RWPE2 (cell line): ENCODE measurements at places on chromosomes 4 and X.

DNA sequence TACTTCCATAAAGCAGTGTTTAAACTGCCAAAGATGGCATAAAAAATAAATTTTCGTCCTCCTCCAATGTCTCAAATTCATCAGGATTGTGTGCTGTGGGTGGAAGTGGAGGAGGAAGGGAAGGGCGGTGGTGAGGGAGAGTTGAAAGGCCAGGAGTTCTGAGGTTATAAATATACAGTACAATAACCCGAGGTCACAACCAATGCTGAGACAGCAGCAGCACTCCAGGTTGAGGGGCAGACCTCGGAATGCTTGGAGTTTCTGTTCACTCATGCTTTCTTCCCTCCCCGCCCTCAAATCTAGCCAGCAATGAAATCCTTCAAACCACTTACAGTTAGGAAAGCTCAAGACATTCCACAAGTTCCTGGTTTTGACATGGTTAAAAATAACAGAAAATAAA is 134.0 kb upstream of the SMAD1 start:
- DNase-seq, result no peak

DNA sequence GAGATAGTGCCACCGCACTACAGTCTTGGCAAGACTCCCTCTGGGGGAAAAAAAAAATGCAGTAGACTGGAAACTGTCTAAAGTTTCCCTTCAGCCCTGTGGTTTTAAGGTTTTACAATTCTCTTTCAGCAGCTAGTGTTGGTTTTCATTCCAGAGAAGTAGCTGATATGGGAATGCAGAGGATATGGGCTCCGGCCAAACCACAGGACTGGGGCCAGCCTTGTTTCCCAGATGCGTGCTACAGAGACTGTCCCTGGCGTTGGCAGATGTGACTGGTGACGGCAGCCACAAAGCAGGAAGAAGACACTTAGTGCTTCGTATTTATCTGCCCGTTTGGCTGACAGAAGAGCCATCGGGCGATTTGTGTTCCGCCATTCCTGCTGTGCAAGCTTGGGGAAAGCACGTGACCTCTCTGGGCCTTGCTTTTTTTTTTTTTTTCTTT is 43.2 kb downstream of the ZBTB49 start:
- DNase-seq, result no peak

GRCh38 chrX:130301977-130302376 is 33.3 kb upstream of the ZNF280C start:
- no peak for DNase-seq

DNA sequence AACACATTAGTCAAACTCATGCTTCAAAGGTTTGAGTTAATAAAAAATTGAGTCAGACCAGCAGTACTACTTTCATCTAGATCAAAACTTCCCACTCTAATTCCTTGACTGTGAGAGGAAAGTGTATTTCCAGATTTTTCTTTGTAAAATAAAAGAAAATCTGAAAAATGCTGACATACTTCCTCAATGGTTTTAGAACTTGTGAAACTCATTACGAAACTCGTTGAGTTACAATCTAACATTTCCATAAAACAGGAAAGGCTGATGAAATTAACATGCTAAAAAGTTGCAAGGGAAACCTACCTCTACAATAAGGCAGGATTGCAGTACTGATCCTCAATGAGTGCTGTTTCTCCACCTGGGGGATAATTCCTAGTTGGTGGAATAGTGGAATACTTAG is 217.8 kb upstream of the HCCS start:
- DNase-seq, result no peak

GRCh38 chrX:48896611-48897011 is 957 bp downstream of the TIMM17B start:
- DNase-seq, result no peak

DNA sequence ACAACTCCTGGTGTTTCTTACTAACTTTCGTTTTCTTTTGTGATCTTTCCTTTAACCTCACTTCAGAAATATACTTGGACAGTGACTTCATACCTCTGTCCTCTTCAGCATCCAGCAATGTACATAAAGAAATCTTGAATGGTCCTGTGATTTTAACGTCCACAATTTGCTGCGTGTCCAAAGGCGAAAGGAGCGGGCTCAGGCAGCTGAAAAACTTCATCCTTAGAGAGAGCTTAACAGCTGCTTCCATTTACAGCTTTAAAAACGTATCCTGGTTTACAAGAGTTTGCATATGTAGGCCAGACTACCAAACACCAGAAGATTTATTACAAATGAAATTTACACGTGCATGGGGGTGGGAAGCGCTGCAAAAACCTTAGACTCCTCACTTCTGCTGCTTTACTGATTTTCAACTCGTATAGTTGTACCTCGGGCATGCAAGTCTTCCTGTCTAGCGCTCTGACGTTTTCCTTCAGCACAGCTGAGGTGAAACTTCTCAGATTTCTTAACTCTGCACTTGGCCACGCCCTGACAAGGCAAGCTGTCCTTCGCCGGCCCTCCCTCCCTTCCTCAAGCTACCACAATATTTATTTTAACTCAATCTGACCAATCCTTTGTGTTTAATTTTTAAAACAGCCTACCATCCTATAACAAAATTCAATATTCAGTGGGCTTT is 406.4 kb downstream of the FAM47A start:
- no peak for DNase-seq

- DNase-seq, result no peak
Observed at GRCh38 chr4:68987007-68987406, 35.4 kb upstream of the UGT2A3 start.

- no peak for DNase-seq
Observed at GRCh38 chr4:19752599-19752998, 499.1 kb upstream of the SLIT2 start.

DNA sequence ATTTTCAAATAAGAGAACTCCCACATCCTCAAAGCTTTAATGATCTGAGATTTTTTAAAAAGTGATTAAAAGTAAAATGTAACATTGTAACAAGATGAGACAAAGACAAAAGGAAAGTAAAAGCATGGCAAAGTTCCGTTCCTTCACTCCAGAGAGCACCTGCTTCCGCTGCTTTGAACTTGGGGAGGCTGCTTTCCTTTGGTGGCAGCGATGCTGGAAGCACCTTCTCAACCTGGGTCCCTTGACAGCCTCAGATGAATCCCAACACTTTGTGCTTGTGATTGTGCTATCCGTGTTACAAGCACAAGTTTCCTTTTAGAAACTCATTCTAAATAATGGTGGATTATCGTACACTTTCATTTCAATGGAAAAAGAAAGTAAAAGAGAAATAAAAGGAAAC is 59.7 kb downstream of the HADH start:
- DNase-seq, result no peak

DNA sequence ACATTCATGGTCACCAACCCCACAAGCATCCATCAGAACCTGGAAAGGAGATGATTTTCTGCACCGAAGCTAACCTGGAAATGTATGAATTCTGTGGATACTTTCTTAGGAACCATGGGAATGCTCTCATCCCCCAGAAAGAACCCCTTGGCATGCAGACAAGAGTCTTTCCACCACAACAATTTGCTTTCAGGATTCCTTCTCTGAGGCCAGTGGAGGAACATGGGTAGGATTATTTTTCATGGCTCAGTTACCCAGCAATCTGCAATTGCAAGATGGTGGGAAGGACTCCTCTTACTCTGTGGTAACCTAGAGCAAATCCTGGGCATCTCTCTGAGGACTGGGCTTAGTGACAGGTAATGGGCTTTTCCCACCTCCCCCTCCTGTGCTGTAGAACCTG is 131.9 kb upstream of the MSX1 start:
- no peak for DNase-seq

DNA sequence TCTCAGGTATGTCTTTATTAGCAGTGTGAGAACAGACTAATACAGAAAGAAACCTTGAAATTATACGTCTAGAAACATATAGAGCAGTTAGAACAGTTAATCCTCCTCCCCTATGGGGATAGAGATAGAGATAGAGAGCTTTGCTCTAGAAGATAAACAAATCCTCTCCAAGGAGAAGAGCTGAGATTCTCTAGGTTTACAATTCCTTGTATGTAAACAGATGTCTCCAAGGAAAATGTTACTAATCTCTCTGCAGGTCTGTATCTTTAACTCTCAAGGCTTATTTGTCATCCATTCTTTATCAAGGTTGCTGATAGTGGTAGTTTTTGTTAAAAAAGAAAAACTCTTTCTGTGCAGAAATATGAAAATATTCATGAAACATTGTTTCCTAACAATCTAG is 282.1 kb upstream of the GIMD1 start:
- DNase-seq, result no peak

- no peak for DNase-seq
Observed at GRCh38 chrX:104281564-104281963, 26.8 kb upstream of the ESX1 start.

GRCh38 chrX:120365320-120365719 is 3.4 kb downstream of the ATP1B4 start:
- DNase-seq, result no peak

DNA sequence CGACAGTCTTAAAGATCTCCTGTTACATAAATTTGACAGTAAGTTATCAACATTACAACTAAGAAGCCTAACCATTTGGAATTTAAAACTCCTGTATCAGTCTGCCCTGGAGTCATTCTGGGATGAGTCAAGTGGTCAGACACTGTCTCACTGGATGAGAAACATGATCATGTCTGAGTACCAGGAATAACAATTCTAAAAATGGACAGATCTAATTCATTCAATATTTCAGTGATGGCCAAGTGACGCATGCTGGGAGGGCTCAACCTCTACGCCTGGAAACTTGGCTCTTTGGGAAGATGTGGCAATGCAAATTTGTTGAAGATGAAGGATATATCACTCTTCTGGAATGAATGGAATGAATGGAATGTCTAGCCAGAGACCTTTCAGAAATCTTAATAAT is 1427.2 kb downstream of the STIM2 start:
- DNase-seq, result peak; percentile 88

DNA sequence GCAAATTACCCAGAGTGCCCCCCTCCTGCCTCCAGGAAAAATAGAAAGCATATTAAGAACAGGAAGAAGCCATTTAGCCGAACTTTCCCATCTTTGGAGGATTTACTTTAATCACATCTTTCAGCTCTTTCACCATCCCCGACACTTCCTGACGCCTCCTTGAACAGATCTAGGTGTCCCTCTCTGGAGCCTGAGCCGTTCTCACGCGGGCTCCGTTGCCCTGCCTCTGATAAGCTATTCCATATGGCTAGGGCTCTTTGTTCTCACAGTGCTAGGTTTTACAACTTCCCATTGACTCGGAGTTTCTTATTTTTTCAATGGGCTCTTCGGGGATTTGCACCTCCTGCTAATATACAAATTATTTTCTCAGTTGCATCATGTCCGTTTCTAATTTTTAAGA is 82.1 kb upstream of the GPC4 start:
- no peak for DNase-seq

- no peak for DNase-seq
Observed at GRCh38 chrX:51148848-51149247, 183.8 kb upstream of the NUDT10 start.

DNA sequence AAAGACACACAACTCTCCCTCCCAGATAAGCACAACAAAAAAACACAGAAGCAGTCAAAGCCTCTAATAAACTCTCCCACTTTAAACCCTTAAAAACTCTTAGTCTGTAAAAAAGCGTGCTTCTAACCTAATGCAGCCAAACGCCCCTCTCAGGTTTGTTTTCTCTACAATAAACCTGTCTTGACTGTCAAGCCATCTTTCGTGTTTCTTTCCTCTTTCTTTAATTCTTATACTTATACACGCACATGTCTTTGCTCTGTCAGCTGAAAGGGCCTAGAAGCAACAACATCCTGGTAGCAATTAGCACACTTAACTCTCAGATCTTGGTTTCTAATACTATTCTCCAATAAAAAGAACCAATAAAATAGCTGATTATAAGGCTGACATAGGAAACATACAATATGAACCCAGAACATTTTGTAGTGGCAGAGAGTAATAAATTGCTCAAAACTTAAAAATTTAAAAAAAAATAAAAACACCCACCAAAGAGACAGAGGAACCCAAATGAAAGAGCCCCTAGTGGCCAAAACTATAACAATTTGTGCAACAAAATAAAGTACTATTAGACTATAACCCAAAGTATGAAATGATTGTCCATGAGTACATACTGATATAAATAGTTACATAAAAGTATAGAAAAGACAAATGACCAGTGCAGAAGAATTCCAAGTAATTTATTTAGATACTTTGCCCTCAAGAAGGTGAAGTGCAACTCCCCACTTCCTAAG is 440.4 kb upstream of the ADGRL3 start:
- no peak for DNase-seq

GRCh38 chr4:122118243-122118642 is 33.9 kb upstream of the BLTP1 start:
- DNase-seq, result no peak
